ENCODE measurements at places on chromosomes 6 and 20.

- DNase-seq = no peak
Measured at GRCh38 chr6:106469882-106470281, 109.4 kb downstream of the CRYBG1 start.

DNA sequence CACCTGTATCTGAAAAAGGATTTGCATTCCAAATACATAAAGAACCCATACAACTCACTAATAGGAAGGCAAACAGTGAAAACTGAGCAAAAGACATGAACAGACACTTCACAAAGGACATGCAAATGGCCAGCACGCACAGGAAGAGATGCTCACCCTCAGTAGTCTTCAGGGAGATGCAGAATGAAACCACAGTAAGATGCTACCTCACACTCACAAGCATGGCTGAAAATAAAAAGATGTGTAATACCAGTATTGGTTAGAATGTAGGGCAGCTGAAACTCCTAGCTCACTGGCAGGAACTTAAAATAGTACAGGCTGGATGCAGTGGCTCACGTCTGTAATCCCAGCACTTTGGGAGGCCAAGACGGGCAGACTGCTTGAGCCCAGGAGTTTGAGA lies 64.6 kb downstream of the SNX5 start:
- no peak for DNase-seq

DNA sequence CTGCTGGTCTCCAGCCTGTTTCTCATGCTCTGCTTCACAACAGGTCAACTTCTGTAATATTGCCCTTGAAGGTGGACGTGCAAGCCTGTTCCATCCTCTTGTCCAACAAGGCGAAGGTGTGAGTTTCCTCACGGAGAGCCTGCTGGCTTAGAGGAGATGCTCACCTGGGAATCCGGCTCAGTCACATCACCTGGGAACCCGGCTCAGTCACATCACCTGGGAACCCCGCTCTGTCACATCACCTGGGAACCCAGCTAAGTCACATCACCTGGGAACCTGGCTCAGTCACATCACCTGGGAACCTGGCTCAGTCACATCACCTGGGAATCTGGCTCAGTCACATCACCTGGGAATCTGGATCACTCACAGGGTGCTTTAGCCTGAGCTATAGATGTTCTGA lies 230.1 kb downstream of the ERMARD start:
- DNase-seq = no peak

DNA sequence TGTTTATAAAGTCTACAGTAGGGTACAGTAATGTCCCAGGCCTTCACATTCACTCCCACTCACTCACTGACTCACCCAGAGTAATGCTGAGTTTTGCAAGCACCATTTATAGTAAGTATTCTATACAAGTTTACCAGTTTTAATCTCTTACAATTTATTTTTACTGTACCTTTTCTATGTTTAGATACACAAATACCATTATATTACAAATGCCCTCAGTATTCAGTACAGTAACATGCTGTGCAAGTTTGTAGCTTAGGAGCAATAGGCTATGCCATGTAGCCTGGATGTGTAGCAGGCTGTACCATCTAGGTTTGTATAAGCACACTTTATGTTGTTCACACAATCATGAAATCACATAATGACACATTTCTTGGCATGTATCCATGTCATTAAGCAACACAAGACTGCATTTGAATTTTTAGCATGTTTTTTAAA lies 673.6 kb downstream of the CD109 start:
- no peak for DNase-seq

GRCh38 chr6:25788305-25788922 lies 33.9 kb downstream of the SLC17A4 start:
- DNase-seq = peak; percentile 23

- DNase-seq = no peak
Measured at GRCh38 chr6:82072751-82073150, 174.8 kb downstream of the IBTK start.

GRCh38 chr6:143941852-143942627 lies 66.0 kb downstream of the PLAGL1 start:
- DNase-seq = no peak

- DNase-seq = no peak
Measured at GRCh38 chr6:168876956-168877355, 376.7 kb downstream of the THBS2 start.

DNA sequence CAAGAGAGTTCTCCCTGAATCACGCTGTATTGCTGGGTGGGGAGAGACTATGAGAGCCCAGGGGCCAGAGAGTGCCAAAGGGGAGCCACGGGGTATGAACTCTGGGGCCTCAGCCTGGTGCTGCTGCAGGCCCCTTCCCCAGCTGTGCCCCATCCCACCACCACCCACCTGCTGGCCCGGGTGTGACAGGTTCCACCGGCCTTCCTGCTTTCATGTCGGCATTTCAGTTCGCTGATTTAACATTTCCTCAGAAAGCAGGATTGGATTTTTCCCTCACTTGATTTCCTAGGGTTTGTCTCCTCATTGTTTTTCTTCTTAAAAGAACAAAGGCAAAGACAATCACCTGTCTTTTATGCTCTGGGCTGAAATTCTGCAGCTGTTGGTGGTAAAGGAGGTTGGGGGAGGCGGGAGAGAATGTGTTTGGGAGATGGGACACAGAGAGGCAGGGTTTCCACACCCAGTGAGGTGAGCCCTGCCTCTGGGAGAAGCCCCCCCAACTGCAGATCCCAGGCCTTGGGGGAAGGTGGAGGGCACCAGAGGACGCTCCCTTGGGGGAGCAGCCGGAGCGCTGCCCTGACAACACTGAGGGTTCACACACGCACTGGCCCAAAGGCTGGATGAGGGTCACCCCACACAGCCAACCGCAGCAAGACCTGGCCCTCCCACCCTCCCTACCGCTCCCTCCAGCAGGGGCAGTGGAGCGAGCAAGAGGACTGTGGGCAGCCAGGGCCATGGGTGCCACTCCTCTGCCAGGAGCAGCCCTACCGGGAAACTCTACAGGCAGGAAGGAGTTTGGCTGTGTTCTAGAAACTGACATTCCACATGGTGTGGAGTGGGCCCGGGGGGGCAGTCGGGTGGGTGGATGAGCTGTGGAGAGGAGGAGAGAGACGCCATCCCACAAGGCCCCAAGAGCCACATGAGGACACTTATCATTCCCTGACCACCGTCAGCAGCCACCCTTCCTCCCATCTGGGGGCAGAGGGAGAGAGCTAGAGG lies 10.5 kb upstream of the MLN start:
- DNase-seq = no peak

- DNase-seq = no peak
Measured at GRCh38 chr6:14393910-14394309, 276.3 kb downstream of the CD83 start.

DNA sequence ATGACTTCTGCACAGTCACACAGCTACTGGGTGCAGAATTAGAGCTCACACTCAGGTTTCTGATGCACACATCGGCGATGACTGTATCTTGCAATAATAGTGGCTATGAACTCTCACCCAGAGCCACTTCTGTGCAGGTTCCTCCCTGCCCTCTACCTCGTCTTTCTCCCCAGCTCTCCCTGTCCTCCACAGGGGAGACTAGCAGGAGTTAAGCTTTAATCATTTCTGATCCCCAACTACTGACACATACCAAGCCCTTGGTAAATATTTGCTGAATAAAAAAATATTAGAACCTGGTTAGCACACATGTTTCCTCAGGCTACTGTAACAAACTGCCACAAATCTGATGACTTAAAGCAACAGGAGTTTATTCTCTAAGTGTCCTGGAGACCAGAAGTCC lies 222.7 kb upstream of the FOXA2 start:
- no peak for DNase-seq

DNA sequence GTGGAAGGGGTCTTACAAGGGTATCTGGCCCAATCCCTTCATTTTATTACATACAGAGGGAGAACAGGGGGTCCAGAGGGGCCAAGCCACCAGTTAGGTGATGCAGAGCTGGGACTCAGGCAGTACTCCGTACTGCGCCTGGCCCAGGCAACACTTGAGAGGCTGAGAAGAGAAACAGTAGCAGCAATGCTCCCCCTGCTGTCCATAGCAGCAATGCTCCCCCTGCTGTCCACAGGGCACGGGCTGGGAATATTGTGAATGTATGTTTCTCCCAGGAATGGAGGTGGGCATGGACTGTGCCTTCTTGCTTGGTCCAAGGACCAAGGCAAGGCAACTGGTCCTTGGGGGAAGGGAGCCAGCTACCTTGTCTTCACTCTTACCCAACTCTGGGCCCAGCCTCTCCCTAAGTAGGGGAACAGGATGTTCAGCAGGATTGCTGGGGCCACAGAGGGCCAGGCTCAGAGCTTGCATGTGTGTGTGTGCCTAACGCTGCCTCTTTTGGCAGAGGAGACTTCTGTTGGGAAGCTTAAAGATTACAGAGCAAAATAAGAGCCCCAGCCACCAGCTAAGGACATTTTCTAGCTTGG lies 14.8 kb upstream of the FAM83C start:
- DNase-seq = no peak

GRCh38 chr6:3290931-3291211 lies 32.1 kb downstream of the PSMG4 start:
- DNase-seq = no peak

DNA sequence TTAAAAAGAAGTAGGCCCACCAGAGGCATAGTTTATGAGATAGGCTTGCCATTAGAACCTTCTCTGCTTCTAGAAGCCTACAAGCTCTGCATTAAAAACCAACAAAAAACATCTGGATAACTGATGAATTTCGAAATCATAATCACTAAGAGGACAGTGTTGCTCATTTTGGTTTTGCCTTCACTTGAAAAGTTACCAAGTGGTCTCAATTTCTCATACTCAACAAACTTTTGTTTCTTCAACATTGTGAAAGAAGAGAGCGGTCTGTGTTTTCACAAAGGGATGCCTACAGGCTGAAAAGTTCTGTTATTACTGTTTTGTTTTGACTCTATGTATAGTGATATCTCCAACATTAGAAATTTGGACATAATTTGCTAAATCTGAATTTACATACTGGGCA lies 98.9 kb downstream of the PDSS2 start:
- DNase-seq = no peak

DNA sequence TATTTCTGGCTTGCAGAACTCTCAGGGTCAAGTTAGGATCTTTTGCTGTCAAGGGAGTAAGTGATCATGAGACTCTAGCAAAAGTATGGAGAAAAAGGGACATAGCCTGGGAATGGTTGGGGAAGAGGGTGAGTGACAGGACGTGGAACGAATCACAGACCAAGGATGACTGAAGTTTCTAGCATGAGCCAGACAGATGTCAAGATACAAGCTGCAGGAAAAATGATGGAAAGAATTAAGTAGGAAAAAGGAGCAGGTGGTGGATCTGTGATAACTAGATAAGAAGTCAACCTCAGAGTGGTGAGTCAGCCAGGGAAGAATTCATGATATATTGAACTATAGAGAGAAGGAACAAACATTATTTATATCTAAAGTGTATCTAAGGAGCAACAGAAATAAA lies 159.8 kb upstream of the SYNDIG1 start:
- DNase-seq = no peak

- no peak for DNase-seq
Measured at GRCh38 chr6:163814494-163815364, 400.2 kb downstream of the QKI start.

DNA sequence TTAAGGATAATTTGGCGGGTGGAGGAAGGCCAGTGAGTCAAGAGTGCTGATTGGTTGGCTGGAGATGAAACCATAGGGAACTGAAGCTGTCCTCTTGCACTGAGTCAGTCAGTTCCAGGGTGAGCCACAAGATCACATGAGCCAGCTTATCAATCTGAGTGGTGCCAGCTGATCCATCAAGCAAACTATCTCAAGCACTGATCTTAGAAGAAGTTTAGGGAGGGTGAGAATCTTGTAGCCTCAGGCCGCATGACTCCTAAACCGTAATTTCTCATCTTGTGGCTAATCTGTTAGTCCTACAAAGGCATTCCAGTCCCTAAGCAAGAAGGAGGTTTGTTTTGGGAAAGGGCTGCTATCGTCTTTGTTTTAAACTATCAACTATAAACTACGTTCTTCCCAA lies 954.3 kb downstream of the KIF16B start:
- DNase-seq = no peak

- no peak for DNase-seq
Measured at GRCh38 chr20:36768768-36769430, 4.7 kb downstream of the DSN1 start.

DNA sequence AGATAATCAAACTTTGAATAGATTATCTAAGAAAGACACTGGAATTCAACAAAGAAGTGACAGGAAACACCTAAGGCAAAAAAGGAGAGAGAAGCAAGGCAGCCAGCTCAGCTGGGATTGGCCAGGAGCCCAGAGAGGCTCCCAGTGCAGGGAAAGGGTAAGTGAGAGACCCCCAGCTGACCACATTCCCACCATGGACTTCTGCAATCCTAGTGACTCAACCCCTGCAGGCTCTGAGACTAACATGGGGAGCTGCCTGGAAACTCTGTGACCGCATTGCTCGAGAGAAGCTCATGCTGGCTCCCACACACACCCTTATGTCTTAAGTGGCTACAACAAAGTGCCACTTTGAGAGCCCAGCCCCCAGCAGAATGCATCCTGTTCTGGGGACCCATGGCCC lies 215.1 kb downstream of the PACRG start:
- DNase-seq = no peak

- DNase-seq = no peak
Measured at GRCh38 chr6:76552268-76552667, 479.8 kb upstream of the IMPG1 start.

DNA sequence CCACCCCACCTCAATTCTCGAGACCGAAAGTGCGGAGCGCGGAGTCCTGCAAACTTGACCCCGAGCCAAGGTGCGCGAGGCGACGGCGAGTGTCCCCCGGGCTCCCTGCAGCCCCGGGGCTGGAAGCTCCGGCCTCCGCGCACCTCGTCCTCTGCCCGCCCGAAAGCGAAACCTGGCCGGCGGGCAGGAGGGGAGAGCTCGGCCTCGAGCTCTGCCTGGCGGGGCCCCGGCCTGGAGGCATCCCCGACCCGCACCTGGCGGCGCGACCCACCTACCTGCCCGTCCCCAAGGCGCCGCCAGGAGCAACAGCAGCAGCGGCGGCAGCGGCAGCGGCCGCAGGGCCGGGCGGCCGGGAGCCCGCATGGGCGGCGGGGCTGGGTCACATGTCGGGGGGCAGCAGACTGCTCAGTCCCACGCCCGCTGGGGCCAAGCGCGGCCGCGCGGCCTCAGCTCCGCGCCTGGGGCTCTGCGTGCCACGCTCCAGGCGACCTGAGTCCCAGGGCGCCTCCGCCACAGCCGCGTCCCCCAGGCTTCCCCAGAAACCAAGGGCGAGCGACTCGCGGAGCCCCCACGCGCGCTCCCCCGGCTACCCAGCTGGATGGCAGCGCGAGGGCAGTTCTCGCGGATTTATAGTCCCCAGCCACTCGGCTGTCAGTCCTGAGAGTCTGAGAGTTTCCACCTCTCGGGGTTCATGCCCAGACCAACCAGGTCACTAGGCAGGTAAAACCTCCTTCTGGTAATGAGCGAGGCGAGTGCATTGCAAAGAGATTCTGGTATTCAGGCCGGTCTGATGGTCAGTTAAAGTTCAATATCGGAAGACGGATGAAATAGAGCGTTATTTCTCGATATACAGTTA lies at the start of gene IL20RA:
IL20RA (minus strand) TSS at position 600 of the 856 bp plus-strand sequence; CDS start at position 363, 237 bp downstream.
- no peak for DNase-seq

DNA sequence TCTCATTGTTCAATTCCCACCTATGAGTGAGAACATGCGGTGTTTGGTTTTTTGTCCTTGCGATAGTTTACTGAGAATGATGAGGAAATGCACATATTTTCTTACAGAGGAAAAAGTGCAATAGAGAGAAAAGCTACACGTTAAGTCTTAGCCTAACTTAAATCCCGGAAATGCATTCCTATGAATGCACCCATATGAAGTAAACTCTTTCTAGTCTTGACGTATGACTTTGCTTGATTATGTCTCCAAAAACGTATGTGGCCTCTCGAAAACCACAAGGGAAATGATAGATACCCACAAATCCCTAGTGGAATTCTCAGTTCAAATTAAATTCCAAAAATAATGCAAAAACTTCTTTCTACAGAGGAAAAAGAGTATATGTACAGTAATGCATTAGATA lies 90.7 kb upstream of the SASH1 start:
- no peak for DNase-seq

- no peak for DNase-seq
Measured at GRCh38 chr20:49394264-49394663, 88.2 kb downstream of the KCNB1 start.
